ENCODE measurements at places on chromosomes 3 and 15.

GRCh38 chr3:195873281-195873887, 35.0 kb downstream of the TNK2 start:
- DNase-seq, result no peak

GRCh38 chr3:94965867-94966475, 903.1 kb downstream of the NSUN3 start:
- no peak for DNase-seq

GRCh38 chr15:98567951-98568350, 80.4 kb upstream of the IGF1R start:
- no peak for DNase-seq

- DNase-seq, result no peak
Measured at GRCh38 chr15:30984542-30984941, 6.9 kb downstream of the MTMR10 start.
